ENCODE measurements at places on chromosomes 1 and 21. TPM values are rescaled to one million over a fixed set of nuclear protein-coding genes. Genes with fewer than 3 reads are reported as not detected.

DNA sequence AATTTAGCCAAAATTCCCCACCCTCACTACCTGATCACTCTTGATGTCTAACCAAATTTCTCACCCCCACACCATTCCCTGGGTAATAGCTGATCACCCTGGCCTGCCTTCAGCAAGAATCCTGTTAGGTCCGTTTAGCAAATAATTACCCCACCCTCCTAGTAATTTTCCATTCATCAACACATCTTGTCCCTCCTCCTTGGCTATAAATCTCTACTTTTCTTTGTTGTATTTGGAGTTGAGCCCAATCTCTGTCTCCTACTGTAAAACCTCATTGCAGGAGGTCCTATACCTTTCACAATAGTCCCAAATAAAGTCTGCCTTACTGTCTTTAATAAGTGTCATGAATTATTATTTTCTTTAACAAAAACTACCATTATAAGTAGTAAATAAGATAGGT is 6.9 kb upstream of the PRKAA2 start:
- DNase-seq = no peak

GRCh38 chr1:55057956-55058298 is 18.6 kb downstream of the PCSK9 start:
- DNase-seq = no peak

DNA sequence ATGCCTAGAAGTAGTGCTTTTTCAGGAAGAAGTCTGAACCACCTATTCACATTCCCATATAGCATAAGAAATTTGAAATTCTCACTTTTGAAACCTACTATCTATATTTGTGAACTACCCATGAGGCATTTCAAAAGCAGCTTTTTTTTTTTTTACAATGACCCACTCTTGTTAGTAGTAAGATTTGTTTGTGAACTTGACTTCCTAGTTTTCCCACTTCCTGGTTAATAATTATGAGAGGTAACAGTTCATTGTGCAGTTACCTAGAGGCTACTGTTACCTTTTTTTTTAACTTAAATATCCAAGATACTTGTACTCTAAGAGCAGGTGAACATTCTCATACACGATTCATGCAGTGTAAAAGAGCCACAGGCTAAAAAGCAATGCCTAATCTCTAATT is 371.7 kb upstream of the ADGRL2 start:
- no peak for DNase-seq

DNA sequence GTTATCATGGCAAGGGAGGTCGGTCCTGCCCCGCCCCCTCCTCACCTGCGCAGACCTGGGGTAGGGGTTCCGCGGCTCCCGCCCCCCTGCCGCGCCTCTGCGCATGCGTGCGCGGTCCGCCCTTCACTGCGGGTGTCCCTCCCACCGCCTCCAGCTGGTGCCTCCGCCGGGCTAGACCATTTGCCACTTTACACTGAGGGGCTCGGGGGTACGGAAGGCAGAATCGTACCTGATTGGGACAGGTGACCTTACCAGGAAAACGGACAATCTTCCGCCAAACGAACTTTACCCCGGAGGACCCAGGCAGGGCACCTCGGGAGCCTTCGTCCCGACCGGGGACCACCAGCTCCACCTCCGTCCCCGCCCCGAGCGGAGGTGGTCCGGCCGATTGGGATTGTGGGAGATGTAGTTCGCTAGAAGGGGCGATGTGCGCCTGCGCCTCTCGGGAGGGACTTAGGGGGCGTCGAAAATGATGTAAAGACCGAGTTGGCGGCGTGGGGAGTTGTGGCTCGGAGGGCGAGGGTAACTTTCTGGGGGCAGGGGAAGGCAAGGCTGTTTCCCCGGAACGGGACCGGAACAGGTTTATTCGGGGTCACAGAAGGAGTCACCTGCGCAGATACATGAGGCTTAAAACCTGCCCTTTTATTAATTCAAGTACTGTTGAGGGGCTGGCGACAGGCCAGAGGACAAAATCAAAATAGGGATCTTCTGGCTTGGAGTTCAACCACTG is at the start of gene DNAJC28:
Gene DNAJC28, minus strand, starts transcription at position 344 of the 730 bp plus-strand sequence. CDS start 2,323 bp downstream, outside the sequence.
- peak; percentile 93 for DNase-seq

DNA sequence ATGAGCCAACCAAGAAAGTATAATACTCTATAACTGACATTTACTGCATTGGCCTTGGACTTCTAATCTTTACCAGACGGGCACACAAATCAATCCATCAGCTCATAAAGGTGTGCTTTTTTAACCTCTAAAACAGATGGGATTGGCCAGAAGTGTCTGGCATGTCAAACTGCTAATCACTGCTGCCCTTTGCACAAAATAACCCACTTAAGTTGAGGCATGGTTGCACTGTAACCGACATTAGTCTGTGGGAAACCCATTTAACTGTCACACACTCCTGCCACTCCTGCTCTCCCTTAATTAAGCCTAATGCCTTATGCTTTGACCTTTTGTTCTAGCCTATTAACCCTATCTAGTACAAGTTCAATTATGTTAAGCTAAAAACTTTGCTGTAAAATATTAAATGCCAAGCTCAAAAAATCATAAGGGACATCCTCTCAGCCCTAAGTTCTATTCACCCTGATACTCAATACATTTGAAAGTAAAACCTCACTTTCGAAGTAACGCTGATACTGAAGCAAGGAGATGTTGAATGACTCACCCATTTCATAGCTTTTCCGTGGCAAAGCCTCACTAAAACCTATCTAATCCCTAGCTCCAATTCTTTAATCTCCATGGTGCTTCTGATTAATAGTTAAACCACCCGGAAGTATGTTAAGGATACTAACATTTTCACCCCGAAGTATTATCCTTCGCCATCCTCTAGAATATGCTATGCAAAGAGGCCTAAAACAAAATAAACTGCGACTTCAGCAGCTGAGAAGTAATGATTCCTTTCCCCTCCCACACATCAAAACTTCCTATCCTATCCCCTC is 12.9 kb downstream of the NRIP1 start:
- DNase-seq = no peak

DNA sequence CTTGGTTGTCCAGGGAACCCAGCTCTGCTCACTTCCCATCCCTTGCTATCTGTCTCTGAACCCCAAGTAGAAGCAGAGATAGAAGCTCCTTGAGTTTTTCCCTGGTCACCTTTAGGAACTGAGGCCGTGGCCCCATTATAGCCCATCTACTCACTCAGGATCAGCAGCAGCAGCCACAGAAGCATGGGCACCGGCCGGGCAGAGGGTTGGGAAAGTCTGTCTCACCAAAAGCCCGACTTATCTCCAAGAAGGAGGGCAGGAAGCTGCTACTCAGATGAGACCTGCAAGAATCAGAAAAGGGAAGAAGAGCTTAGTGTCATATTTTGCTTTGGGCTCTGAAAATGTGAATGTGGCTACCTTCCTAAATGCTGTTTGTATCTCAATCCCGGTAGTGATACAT is 264 bp downstream of the FCRL3 start:
- DNase-seq = no peak

GRCh38 chr1:89974696-89975470 is 20.0 kb upstream of the ZNF326 start:
- DNase-seq = no peak

DNA sequence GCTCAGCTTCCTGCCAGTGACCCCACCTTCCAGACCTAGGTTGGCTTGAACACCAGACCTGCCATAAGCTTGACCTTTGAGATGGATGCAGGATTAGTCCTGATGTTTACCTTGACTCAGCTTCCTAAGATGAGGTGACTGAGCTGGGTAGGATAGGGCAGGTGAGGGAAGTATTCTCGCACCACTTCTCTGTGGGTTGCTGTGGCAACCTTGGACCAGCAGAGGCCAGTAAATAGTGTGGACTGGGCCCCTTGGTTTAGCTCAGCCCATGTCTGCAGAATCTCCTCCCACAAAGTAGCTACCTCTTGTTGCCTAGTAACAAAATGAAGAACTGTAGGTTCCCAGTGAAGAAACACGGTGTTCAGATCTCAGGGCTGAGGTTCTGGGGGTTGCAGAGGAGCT is 8.4 kb downstream of the RPS6KA1 start:
- peak; percentile 53 for DNase-seq

DNA sequence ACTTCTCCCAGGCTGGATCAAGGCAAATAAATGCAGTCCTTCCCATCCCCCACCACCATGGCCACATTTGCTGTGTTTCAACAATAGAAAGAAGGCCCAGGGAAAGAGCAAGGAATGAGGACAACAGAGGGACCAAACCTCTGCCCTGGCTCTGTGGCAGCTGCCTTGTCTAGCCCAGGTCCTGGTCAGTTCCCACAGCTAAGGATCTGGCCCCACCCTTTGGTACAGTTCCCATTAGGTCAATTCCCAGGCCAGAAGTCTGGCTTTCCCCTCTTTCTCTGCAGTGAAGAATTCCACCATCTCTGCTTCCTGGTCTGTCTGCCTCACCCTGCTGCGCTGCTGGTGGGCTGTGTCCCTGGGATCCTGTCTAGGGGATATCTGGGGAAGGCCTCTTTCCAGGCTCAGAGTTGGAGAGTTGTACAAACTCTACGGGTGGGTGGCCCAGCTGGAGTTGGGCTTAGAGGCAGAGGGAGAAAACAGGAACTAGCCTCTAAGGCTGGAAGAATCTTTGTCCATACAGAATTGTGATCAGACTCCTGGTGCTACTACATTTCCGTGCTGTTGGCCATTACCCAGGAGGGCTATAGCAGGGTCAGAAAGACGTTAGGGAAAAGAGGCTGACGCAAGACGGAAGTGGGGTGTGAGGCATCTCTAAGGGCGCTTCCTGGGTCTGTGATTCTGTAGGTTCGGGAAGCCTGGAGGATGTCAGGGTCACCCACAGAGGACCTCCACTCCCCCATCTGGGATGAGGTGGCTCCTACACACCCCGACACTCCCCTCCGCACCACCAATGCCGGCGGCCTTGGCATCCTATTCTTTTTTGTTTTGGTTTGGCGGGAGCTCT is 953 bp upstream of the NDUFS2 start:
- DNase-seq = no peak

DNA sequence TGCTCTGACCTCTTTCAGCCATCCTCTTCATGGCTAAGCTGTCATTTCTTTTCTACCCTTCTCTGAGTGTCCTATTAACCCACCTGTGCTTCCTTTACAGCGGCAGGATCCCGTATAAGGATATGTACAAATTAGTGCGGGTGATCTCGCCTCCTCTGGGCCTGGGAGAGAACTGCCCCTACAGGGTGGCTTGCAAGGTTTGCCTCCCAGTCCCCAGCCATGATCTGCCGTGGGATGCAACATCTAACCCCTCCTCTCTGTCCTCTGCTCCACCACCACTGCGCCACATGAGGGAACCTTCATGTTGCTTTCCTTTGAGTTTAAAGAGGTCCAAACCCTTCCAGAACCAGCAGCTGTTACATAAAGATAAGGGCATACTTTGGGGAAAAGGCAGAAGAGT is 282.2 kb downstream of the ZNF648 start:
- no peak for DNase-seq

DNA sequence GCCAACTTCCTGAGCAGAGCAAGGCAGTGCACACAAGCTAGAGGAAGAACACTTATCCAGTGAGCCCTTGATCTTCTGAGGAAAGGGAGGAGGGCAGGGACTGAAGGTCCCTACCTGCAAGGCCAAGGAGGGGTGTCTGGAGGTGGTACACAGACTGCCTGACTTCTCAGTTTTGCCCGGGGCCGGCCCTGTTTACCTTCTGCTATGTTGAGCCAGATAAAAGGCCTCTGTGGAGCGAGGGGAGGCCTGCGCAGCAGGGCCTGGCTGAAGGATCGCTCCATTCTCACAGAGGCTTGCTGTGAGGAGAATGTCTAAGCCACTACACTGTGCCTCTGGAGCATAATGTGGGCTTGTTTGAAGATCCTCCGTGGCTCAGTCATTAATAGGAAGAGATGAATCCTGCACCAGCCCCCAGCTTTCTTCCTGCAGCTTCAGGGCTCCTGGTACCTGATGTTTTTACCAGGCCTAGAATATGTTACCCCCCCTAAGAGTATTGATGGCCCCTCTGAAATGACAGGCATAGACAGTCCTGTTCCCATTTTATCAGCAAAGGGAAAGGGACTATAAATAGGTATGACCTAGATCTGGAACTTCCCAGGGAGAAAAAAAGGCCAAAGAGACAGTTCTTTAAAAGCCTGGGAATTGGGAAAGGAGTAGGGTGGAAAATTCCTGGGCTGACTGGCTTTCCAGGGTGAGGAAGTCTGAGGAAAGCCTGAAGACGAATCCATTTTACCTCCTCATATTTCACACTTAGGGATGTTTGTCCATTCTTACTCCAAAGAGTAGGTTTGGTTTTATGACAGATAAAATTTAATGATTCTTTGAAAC is 4.7 kb downstream of the POGK start:
- no peak for DNase-seq

BARHL2 gene
- 0.11 TPM for total RNA-seq

GRCh38 chr21:36964827-36965719 is 1.4 kb downstream of the HLCS start:
- peak; percentile 87 for DNase-seq

MCOLN3 gene
- total RNA-seq = 1.9 TPM

- peak; percentile 61 for DNase-seq
Observed at GRCh38 chr1:222124602-222125001, 382.7 kb upstream of the DUSP10 start.

DNA sequence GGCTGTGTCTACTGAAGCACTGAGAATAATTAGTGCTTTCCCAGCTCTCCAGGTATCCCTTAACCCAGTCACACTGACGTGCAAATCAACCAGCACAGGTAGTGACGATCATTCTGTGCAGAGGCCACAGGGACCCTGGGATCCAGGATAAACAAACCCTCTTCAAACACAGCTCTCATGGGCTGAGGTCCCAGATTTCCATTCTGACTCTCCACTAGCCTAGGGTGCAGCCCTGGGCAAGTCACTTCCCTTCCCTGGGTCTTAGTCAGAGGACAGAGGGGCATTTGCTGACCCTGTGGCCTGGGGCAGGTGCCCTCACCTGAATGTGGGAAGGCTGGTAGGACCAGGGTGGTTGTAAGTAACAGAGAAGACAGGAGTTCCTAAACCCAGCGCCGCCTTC is 724.7 kb downstream of the MATN1 start:
- no peak for DNase-seq

HCN3 gene
- 3.3 TPM for total RNA-seq

DNA sequence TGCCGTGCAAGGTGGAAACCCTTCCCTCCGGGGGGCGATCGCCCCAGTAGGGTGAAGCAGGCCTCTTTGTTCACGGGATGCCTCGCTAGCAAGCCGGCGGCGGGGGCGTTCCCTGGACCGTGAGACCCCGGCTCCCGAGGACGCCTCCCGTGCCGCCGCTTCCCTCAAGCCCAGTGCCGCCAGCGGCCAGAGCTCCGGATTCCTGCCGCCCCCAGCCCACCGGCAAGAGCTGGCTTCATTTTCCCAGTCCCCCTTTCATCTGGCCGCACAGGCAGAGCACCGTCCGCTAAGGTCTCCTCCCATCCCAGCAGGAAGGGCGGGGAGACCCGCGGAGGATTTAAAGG is 16.3 kb downstream of the IER5 start:
- no peak for DNase-seq

- DNase-seq = peak; percentile 42
Observed at GRCh38 chr1:205589618-205590456, 42.0 kb downstream of the ELK4 start.

DNA sequence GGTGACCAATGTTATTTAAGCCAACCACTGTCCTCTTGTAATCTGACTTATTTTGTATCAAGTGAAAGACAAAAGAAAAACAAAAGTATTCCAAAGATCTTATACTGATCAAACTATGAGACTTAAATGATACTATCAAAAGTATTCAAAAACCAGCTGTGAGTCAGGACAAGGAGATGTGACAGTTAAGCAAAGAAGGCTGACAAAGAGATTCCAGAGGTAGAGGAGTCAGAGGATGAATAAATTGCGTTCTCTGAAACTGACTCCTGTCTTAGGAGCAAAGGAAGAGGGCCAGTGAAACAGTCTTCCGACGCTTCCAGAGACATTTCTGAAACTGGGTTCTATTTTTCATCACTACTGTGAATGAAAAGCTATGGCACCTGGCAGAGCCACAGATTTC is 20.9 kb downstream of the TMEM50B start:
- no peak for DNase-seq
